ENCODE measurements at places on chromosomes 16 and 17.

GRCh38 chr16:30748634-30749445 is 615 bp downstream of the PHKG2 start:
- DNase-seq = no peak

GRCh38 chr16:64468515-64469090 is 653.3 kb downstream of the CDH11 start:
- DNase-seq = no peak

DNA sequence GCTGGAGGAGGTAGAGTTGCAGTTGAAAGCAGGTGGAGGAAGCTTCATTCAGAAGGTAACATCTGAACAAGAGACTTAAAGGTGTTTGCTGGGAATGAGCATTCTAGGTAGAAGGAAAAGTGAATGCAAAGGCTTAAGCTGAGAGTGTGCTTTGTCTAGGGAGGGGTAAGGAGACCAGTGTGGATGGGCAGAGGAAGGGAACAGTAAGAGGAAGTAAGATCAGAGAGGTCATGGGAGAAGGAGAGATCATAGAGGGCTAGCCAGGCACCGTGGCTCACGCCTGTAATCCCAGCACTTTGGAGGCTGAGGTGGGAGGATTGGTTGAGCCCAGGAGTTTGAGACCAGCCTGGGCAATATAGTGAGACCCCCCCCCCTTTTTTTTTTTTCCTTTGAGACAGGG is 3.3 kb downstream of the STX4 start:
- DNase-seq = no peak

DNA sequence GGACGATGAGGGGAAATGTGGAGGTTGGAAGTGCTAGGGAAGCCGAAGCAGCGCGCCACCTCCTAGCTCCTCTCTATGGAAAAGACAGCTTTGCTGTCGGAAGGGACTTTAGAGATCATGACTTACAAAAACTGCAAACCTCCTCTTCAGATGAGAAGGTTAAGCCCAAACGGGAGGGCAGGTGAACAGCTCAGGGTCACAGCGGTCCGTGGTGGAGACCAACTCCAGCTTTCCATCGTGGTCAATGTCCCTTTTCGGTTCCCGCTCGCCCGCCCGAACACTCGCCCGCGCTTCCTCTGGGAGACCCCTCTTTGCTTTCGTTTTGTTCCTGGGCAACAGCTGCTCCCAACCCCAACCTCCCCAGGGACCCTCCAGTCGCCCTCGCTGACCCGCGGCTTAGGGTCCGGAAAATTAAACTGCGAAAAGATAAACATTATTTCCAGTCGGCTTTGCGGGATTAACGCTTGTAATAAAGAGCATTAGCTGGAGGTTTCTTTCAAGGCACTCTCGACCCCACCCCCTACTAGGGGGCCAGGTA is 7.7 kb downstream of the IRX6 start:
- no peak for DNase-seq

- DNase-seq = no peak
Measured at GRCh38 chr16:88995746-88996535, 18.9 kb upstream of the CBFA2T3 start.

GRCh38 chr17:50110591-50111349 is 15.6 kb downstream of the PDK2 start:
- no peak for DNase-seq

GRCh38 chr16:47928008-47928407 is 227.8 kb downstream of the ABCC12 start:
- DNase-seq = no peak

DNA sequence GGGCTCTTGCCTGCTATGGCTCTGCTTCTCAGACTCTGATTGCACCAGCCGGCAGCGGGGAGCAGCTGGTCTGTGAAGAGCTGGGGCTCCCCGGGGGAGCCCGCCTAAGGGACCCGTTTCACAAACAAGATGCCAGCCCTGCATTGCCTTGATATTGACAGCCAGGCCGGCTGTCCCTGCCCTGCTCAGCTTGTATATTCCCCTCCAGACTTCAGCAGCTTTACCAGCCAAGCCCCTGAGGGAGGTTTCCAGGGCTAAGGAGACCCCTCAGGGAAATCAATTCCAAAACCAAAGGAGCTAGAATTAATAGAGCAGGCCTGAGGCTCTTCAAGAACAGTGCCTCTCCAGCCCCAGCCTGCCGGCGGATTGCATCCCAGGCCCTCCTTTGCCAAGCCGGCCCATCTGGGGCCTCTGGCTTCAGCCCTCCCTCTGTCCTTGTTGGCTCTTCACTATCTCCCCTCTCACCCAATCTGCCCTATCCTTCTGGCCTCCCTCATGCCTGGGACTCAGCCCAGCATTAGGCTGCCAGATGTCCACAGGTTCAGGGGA is 5.7 kb downstream of the CALB2 start:
- no peak for DNase-seq

DNA sequence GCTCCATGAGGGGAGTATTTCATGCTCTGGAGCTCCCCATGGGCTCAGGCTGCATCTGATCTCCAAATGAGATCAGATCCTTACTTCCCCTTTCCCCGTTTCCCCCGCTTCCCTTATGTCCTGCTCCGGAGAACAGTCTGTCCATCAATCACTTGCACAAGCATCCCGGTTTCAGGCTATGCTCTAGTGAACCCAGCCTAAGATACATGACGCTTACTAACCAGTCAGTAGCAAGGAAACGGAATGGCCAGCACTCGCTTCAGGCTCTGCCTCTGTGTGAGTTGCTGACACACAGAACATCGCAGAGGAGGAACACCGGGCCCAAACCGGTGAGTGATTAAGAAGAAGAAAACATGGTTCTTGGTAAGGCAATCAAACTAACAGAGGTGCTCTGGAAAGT is 9.4 kb upstream of the ATP5MC1 start:
- no peak for DNase-seq

DNA sequence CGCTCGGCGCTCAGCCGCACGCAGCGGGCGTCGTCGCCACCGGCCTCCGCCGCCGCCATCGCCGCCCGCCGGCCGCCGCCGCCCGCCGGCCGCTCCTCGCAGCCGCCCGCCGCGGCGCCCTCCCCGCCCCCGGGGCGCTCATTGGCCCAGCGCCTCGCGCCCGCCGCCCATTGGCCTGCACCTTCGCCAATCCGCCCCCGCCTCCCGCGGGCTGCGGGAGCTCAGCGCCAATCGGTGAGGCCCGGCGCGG is at the start of gene PGP:
TSS of gene PGP (minus strand) at position 122 of the 250 bp plus-strand sequence. CDS start at position 59, 63 bp downstream.
- no peak for DNase-seq

GRCh38 chr16:5001571-5001970 is 32.2 kb downstream of the NAGPA start:
- DNase-seq = no peak

- no peak for DNase-seq
Measured at GRCh38 chr16:67459861-67460150, 21.2 kb downstream of the ATP6V0D1 start.

DNA sequence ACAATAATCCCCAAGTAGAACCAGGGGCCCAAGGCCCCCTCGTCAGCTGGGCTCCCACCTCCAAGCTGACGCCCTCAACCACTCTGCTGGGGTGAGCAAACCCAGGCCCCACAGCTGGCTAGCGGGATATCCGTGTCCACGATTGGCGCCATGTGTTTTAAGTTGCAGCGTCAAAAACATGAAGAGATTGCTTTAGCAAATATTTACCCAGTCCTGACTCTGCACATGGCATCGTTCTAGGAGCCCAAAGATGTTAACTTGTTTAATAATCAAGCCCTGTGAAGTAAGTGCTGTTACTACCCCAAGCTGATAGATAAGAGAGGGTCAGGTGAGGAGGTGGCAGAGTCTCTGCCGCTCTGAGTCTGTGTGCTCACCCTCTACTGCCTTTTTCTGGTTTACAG is 344 bp upstream of the SEPTIN12 start:
- DNase-seq = no peak

- no peak for DNase-seq
Measured at GRCh38 chr17:82583720-82584234, 64.2 kb downstream of the FOXK2 start.

DNA sequence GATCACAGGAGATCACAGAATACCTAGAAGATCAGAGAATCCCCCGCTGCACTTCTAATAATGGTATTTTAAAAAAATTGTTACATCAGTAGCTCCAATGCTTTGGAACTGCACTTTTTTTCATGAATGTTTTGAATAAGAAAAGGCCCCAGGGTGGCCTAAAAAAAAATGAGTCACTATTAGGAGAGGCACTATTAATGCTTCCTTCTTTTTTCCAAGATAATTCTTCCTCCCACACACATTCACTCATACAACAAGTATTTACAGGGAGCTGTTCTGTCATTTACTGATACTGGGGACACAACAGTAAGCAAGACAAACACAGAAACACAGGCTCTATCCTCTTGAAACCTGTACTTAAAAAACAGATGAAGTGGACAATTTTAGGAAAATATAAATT is 675 bp upstream of the PDZD9 start:
- no peak for DNase-seq

GRCh38 chr16:64919929-64920607 is 201.8 kb downstream of the CDH11 start:
- DNase-seq = no peak

- DNase-seq = no peak
Measured at GRCh38 chr16:87453326-87453725, 39.5 kb downstream of the ZCCHC14 start.

DNA sequence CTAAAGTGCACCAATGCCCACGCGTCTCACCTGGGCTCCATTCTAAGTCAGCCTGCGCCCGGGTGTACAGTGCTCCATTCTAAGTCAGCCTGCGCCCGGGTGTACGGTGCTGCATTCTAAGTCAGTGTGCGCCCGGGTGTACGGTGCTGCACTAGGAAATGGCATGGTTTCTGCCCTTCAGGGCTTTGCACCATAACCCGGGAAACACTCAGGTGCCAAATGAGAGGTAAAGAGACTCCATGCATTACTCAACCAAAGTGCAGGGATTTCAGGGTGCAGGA is 29.2 kb upstream of the FASN start:
- no peak for DNase-seq

DNA sequence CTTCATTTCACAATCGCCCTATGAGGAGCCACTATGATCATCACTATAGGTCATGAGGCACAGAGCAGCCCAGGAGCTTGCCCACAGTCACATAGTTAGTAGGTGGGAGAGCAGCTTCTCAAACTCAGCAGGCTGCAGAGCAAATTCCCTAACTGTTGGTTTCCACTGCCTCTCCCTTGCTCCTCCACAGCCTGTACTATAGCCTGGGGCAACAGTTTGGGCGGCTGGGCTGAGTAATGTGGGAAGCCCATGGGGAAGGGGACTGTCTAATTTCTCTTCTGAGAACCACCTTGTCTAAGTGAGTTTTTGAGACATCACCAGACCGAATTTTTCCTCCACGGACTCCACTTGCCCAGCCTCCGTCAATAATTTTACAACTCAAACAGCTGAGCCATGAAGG is 73.4 kb upstream of the GPR139 start:
- DNase-seq = no peak

DNA sequence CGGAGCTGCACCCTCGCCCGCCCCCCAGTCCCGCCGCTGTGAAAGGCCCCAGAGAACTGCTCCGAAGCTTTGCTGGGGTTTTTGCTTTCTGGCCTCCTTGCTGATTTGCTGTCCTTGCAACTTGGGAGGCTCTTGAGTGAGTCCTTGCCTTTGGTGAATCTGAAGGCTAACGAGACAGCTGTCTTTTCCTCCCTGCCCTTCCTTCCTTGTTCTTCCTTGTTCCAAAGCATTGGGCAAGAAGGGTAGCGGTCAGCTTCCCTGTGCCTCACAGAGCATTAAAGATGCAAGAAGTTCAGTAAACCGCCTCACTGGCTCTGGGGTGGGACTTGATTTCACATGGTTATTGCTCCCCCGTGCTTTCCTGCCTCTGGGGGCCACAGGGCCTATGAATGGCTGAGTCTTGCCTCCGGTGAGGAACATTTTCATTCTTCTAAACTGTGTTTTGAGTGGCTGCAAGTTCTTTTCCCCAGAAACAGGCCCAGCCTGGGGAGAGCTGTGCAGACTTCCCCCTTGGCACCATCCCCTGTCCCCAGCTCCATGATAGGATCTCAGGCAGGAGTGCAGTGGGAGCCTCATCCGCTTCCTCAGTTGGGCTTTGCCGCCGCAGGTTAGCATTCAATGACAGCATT is 1.4 kb downstream of the YPEL2 start:
- no peak for DNase-seq

DNA sequence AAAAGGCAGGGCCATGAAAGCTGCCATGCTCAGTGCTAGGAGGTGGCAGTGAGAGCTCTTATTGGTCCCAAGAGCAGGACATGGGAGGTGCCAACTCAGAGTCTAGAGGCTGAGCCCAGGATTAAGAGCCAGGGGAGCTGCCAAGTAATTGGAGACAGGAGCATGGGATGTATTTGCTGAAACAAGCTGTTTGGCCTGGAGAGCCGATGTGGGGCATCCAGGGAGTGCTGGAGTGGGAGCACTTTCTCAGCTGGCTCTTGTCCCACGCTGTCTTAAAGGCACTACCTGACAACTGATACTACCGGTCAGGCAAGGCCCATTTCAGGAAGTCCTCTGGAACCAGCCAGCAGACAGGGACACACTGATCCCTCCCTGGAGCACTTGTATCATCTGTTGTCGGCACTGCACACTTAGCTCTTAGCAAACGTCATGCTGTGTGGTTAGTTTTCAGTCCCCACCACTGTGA is 19.3 kb downstream of the ANKFN1 start:
- DNase-seq = no peak

DNA sequence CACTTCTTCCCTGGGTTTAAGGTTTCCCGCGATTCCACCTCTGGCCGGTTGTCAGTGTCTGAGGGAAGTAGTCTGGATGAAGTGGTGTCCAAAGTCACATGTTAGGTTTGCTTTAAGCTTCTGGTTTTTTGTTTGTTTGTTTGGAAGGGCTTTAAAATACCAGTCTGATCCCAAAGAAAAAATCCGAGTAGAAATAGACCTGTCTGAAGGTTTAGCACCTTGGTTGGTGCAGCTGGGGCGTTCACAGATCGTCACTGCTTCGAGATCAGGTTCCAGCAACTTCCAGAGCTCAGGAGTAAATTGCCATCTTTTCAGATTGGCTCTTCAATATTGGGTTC is 567 bp downstream of the TMEM97 start:
- no peak for DNase-seq

- DNase-seq = no peak
Measured at GRCh38 chr17:15917438-15918027, 27.4 kb upstream of the ADORA2B start.

- no peak for DNase-seq
Measured at GRCh38 chr17:681738-682529, 32.7 kb downstream of the VPS53 start.

- DNase-seq = no peak
Measured at GRCh38 chr16:78464833-78465232, 365.4 kb downstream of the WWOX start.
